Activated CD4-positive, alpha-beta memory T cell treated with anti-CD3 and anti-CD28 coated beads, Interleukin-2, amount 10 ng/mL, durations not matched to agents 7 days and 5 days (primary cell): ENCODE measurements at places on chromosomes 3 and 15.

DNA sequence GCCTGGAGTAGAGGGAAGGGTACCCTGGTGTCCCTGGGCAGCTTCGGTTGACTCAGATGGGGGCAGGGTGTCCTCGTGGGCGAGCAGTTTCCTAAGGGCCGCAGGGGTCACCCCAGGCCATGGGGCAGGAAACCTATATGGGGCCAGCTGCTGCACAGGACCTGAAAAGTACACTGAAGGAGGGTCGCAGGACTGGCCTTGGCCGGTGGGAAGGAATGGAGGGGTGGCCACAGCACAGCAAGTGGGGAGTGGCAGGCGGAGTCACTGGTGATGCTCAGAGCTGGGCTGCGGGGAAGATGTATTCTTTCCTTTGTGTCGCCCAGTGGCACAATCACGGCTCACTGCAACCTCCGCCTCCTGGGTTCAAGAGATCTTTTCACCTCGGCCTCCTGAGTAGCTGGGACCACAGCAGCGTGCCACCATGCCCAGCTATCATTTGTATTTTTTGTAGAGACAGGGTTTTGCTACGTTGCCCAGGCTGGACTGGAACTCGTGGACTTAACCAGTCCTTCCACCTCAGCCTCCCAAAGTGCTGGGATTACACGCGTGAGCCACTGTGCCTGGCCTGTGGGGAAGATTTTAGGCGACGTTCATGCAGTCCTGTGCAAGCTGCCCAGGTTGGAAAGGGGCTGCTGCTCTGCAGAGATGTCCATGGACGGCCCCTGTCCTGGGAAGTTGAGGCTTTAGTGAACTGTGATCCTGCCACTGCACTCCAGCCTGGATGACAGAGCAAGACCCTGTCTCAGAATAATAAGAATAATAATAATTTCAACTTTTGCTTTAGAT lies 57.2 kb downstream of the EFCAB12 start:
- no peaks in the 10 kb centered on the region for H3K36me3 ChIP-seq
- H3K27me3 ChIP-seq, result no peaks in the 10 kb centered on the region
- DNase-seq, result no peak
- H3K4me1 ChIP-seq, result no peaks in the 10 kb centered on the region
- no peak overlapping the region for H3K27ac ChIP-seq

DNA sequence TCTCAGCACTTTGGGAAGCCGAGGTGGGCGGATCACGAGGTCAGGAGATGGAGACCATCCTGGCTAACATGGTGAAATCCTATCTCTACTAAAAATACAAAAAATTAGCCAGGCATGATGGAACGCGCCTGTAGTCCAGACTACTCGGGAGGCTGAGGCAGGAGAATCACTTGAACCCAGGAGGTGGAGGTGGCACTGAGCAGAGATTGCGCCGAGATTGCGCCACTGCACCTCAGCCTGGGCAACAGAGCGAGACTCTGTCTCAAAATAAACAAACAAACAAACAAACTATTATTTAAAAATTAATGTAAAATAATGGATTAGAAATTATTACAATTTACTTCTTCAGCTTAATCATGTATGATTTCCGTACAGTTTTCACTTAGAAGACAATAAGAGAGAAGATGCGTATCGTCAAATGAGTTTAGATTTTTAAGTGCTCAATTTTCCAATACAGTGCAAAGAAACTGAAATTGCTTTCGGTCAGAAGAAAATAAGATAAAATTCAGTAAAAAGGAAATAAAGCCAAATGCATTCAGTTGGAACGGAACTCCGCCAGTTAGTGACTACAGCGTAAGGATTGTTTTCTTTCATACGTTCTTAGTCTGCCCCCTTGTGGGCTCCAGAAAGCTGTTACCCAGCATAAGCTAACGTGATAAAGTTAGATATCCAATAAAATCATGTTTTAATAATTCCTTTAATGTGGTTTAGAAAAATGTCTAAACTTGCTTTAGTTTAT lies 24.8 kb downstream of the AADAC start:
- H3K4me1 ChIP-seq, result peaks cover 2% of the 10 kb centered on the region
- peaks cover 26% of the 10 kb centered on the region for H3K27me3 ChIP-seq
- H3K4me3 ChIP-seq, result no peak overlapping the region
- DNase-seq, result peak; percentile 33

GRCh38 chr3:4582624-4583023 lies 89.5 kb downstream of the ITPR1 start:
- peaks cover 28% of the 10 kb centered on the region for H3K4me1 ChIP-seq
- DNase-seq, result no peak
- H3K4me3 ChIP-seq, result no peak overlapping the region
- no peaks in the 10 kb centered on the region for H3K27me3 ChIP-seq
- H3K36me3 ChIP-seq, result peaks cover 2% of the 10 kb centered on the region
- H3K27ac ChIP-seq, result no peak overlapping the region

DNA sequence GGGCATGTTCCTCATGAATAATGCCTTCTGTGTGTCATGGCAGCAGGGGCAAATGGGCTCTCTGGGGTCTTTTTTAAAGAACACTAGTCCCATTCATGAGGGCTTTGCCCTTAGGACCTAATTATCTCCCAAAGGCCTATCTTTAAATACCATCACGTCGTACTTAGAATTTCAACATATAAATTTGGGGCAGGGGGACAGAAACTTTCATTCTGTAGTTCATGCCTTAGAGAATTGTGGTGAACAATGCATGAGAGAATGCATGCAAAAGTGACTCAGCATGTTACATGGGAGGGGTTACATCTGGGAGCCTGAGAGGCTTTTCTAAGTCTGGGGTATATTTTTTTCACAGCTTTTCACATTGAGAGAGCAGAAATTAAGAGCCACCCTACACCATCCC lies 208.5 kb upstream of the ROPN1 start:
- no peak overlapping the region for H3K27ac ChIP-seq
- no peak overlapping the region for H3K4me3 ChIP-seq
- H3K27me3 ChIP-seq, result peaks cover 7% of the 10 kb centered on the region
- no peaks in the 10 kb centered on the region for H3K36me3 ChIP-seq
- no peak for DNase-seq
- no peaks in the 10 kb centered on the region for H3K4me1 ChIP-seq
